ENCODE measurements at places on chromosomes 1 and 21. TPM values are rescaled to one million over a fixed set of nuclear protein-coding genes. Genes with fewer than 3 reads are reported as not detected.

HSF2BP gene
- 2.7 TPM for total RNA-seq

SPATA45 gene
- total RNA-seq = not detected

CFH gene
- total RNA-seq = 36.8 TPM

NPPA gene
- total RNA-seq = not detected

IQCC gene
- total RNA-seq = not detected

PYHIN1 gene
- total RNA-seq = 4.2 TPM

ICOSLG gene
- total RNA-seq = 6.4 TPM

ADORA3 gene
- total RNA-seq = 5.2 TPM

CFHR1 gene
- total RNA-seq = not detected

RIPPLY3 gene
- total RNA-seq = not detected

ZMYND12 gene
- not detected for total RNA-seq

KRTAP10-12 gene
- not detected for total RNA-seq

UBE2J2 gene
- total RNA-seq = 56.7 TPM

MANEAL gene
- 3.2 TPM for total RNA-seq

ECM1 gene
- total RNA-seq = 130 TPM

POTED gene
- not detected for total RNA-seq

BLACAT1 gene
- total RNA-seq = 0.98 TPM

KIF26B gene
- total RNA-seq = 0.49 TPM

IGSF21 gene
- total RNA-seq = 3.2 TPM

MROH9 gene
- not detected for total RNA-seq

ETV3L gene
- not detected for total RNA-seq

TRNAU1AP gene
- total RNA-seq = 14.0 TPM

TMEM35B gene
- 44.0 TPM for total RNA-seq

- no peak for DNase-seq
Measured at GRCh38 chr1:222761083-222761482, 24.1 kb downstream of the FAM177B start.

DNA sequence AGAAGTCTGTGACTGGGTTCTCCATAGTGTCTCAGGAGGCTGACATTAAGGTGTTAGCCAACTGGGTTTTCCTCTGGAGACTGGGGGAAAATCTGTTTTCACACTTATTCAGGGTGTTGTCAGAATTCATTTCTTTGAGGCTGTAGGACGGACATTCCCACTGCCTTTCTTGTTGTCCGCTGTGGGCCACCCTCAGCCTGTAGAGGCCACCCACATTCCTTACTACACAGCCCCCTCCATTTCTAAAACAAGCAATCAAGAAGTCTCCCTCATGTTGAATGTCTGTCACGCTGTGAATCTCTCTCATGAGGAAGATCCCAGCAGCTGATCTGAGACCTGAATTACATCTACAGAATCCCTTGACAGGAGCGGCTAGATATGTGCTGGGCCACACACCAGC lies 295.5 kb upstream of the RUNX1 start:
- no peak for DNase-seq

DNA sequence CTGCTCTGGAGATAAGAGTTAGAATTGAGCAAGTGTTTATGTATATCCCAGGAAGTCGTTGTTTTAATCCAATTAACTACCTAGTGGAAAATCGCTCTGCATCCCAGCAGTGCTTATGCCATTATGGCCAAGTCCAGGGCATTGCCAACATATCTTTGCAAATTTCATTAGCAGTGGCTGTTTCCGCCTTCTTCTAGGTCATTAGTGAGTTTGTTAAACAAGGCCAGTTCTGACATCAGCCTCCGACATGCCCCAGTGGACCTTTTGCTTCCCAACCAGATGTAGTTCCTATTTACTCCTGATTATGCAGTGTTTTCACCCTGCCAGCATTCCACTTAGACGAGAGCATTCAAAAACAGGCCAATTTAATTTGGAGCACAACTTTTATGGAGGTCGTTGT lies 106.8 kb upstream of the FAM78B start:
- DNase-seq = no peak

DNA sequence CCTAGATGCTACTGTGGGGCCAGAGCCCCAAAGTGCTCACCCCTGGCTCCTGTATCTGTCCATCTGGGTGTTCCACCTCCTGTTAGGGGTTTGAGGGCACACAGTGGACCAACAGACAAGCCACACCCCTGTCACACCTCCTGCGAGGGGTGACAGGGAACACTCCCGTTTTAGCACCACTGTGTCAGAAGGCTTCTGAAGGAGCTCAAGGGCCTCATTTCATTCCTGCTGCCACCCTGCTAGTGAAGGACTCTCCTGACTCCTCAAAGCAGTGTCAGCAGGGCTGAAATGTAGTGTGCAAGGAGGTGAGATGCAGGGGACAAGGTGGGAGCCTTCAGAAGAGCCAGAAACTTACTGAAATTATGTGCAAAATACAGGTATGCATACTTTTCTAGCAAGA lies 174.6 kb downstream of the GPATCH2 start:
- no peak for DNase-seq

DNA sequence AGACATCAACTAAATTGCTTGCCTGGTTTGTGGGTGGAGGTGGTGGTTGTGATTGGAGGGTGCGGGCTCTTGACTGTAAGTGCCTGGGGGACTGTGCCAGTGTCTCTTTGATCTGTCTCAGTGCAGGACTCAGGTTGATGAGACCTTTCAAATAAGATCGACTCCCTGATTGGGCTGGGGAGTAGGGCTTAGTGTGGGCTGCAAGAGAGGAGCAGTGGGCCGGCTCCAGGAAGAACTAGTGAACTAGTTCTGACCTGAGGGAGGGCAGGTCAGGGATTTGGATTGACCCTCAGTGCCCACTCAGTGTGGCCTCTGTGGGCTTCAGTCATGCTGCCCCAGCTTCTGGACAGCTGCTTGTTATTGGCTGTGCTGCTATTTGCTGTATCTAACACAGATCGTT lies 130.6 kb upstream of the CACNA1E start:
- DNase-seq = peak; percentile 72

DNA sequence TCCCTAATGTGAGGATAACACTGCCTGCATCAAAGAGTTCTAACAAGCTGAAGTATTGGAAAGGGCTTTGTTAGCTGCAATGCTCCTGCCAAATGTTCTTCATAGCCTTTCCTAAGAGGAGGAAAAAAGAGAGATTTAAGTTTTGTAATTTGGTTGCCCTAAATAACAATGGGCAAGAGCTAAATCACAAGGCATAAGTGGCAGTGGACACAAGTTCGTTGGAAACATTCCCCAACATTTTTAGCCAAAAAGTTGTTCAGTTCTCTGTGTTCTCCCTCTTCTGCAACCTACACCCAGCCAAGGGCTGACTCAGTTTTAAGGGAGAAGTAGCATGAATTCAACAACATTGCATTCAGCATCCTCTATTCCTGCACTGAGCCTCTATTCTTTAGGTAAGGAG lies 2.6 kb upstream of the UQCRHL start:
- DNase-seq = no peak

GRCh38 chr21:16194095-16194787 lies 464.5 kb downstream of the USP25 start:
- no peak for DNase-seq

- DNase-seq = no peak
Measured at GRCh38 chr1:171352554-171352953, 38.6 kb downstream of the FMO4 start.

GRCh38 chr1:220699044-220699443 lies 8.9 kb downstream of the C1orf115 start:
- no peak for DNase-seq

GRCh38 chr1:169765580-169766331 lies 29.0 kb downstream of the METTL18 start:
- no peak for DNase-seq

- DNase-seq = no peak
Measured at GRCh38 chr1:92784639-92785500, at the start of gene EVI5. Gene EVI5, minus strand, starts transcription at chr1:92785108. Its CDS starts 48,562 bp downstream, at chr1:92736546.

GRCh38 chr1:45205011-45205909 lies 1.1 kb downstream of the ZSWIM5 start:
- DNase-seq = no peak

- DNase-seq = no peak
Measured at GRCh38 chr1:1900883-1901640, 10.2 kb upstream of the GNB1 start.

GRCh38 chr1:160007577-160008200 lies 24.1 kb downstream of the PIGM start:
- DNase-seq = no peak

DNA sequence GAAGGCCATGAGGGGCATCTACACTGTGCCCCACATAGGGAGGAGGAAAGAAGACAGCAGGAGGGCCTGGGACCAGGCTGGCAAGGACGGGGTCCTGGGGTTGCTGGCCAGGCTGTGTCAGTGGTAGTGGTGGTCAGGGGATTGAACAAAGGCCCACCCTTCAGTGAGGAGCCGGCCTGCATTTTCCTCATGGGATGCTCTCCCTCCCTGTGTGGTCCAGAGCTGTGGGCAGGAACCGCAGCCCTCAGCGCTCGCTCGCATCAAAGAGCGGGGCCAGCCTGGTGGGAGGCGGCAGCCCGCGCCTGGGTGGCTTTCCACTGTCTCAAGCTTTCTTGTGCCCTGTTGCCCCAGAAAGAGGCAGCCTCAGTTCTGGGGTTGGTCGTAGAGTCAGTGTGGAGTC lies 24.8 kb downstream of the LHX4 start:
- no peak for DNase-seq

DNA sequence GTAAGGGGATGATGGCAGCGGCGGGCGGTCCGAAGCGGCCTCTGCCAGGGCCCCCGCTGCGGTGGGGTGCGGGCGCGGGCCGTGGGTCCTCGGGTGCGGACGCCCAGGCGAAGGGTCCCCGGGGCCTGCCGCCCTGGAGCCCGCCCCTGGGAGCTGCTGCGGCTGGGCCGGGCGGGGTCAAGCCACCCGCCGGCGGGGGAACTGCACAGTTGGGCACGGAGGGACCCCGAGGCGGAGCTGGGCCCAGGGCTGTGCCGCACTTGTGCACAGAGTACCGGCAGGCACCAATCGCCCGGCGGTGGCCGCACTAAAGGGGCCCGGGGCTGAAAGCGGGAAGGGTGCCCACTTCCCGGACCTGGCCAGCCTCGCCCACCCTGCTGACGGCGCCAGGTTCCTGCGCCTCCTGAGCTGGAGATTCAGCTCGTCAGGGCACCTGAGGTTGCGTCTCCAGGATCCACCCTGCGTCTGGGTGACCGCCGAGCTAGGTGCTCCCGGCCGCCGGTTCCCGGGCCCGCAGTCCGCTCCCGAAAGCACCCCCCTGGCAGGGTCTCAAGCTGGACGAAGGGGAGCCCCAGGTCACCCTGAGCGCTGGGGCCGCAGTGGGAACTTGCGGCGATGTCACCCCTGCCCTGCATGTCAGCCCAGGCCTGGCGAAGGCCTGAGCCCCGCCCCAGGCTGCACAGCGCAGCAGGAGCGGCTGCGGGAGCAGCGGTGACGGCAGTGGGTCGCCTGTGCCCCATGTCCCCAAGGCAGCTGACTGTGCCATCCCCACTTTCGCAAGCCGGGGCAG lies 56.7 kb upstream of the ETV3 start:
- peak; percentile 55 for DNase-seq

DNA sequence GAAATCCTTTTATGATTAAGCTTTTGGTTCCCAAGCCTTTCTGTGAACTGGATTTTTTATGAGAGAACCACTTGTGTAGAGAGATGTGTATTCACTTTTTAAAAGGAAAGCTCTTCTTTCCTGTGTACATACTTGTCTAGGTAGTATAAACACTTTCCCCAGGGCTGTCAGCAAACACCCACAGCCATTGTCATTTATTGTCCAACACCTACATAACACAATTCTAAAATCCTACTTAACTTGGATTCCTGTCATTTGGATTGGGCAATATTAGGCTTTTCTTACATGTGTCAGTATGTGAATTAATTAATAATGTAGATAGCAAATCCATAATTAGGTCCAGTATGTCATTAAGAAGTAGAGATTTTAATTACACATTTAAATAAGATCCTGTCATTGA lies 12.3 kb downstream of the DDX20 start:
- no peak for DNase-seq

GRCh38 chr1:85846706-85847105 lies 138.5 kb upstream of the ZNHIT6 start:
- DNase-seq = no peak

DNA sequence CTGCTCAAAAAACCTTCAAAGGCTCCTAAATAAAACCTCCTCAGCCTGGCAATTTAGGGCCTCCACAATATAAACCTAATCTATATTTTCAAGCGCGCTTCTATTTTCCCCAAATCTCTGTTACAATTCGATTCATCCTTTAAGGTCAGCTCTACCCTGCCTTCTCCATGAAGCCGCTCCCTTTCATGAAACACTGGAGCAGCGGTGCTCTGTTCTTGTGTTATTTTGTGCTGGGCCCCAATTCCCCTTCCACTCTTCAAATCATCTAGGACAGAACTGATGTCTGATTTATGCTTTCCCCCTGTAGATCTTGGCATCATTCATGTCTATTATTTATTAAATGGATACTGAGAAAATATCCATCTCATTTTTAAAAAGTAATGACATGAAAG lies 6.9 kb downstream of the ERRFI1 start:
- no peak for DNase-seq

DNA sequence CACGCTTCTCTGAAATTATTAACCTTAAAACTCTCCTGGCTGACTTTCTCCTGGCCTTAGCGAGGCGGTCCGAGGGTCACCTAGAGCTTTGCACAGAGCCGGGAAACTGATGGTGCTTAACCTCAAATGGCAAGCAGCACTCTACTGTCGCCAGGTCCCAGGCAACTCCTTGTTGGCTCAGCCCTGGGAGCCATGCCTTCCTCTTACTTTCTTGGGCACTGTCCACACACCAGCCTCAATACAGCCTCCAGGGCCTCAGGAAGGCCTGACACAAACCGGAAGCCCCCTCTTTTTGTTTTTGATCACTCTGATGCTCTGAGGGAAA lies 3.8 kb downstream of the TRABD2B start:
- peak; percentile 52 for DNase-seq

- no peak for DNase-seq
Measured at GRCh38 chr1:66981679-66982078, 56.9 kb downstream of the MIER1 start.

DNA sequence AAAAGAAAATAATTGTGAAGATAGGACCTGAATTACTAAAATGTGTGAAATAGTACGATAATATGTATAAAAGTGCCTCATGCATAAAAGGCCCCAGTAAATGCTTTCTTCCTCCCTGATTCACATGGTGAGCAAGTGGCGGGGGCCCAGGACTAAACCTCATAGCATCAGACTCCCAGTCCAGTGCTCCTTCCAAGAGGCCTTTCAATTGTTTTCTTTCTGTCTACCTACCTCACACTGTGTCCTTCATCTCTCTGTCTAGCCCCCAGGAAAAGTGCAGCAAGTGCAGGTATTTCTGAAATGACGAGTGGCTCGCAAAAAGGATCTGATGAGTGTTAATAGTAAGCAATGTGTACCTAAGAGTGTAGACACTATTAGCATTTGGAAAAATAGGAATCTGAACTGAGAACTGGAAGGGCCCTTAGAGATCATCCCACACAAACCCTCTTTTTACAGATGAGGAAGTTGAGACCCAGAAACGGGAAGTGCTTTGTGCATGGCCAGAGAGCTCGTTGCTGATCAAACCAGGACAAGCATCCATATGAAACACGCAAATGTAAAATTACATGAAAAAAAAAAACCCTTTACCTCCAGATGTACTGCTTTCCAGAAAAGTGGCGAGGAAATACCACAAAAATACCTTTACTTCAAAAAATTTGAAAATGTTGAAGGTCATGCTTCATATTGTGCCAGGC lies 118.2 kb upstream of the HOOK1 start:
- DNase-seq = no peak

GRCh38 chr1:184014271-184014670 lies 23.3 kb downstream of the COLGALT2 start:
- no peak for DNase-seq
